ENCODE measurements at places on chromosomes 5 and 9.

GRCh38 chr5:93307557-93307956, 273.5 kb downstream of the NR2F1-AS1 start:
- peak; percentile 31 for DNase-seq

DNA sequence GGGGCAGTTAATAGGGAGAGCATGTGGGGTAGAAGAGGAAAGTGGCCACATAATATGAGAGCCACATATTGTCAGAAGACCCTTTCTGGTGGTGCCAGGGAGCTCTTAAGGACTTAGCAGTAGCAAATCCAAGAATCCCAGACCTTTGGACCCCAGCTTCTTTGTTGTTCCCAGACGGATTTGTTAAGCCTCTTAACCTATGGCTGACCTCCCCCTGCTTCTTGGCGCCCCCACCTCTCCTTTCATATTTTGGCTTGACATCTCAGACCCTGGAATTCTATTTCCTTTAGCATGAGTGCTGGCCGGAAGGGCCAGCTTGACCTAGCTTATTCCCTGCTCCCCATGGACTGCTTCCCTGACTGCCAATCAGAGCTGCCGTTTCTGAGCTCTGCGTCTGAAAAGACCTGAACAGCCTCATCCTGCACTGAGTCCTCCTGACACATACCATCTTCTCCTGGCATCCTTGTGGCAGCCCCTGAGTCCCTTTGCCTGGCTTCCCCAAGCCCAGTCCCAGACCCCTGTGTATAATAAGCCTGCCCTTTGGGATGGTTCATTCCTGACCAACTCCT, 116.3 kb downstream of the PRKACG start:
- no peak for DNase-seq

- no peak for DNase-seq
Observed at GRCh38 chr9:114969269-114969668, 38.9 kb upstream of the TNFSF8 start.

DNA sequence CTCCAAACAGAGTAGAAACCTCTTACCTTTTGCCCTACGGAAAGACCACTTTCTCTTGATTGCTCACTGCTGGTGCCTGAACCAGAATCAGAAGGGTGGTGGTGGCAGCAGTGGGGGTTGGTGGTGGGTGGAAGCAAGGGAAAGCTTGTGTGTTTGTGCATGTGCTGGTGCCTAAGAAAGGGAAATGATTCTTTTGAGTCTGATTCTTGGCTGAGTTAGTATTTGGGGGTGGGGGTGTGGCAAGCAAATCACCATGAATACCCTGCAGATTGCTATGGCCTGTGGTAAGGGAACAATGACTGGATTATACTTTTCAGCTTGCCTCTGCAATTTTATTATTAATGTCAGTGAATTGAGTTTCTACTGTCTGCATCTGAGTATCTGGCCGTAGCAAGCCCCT, 106.6 kb downstream of the ARHGAP26 start:
- DNase-seq: no peak

- DNase-seq: no peak
Observed at GRCh38 chr5:62259699-62260250, 46.2 kb upstream of the KIF2A start.

DNA sequence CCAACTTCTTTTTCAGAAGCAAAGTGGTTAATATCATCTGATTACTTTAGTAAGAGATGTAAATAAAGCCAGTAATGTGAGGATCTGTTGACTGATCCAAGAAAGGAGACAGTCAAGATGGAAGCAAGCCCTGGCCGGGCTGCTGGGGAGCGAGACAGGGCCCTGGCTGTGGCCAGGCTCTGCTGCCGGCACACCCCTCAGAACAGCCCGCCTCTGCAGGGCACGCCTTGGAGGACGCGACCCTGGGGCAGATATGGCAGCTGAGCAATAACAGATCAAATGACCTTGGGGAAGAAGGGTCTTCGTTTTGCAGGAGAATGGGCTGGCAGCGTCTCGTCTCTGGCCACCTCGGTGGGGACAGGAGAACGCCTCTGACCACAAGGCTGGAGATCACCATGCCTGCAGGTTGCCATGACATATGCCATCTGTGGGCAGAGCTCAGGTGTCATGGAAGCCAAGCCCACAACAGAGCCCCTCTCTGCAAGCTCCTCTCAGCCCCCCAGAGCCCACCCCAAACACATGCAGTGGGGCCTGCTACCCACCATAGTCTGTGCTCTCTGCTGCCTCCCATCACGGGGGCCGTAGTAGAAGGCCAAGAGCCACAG, 206.5 kb downstream of the FANCC start:
- DNase-seq: no peak

All from epithelial cell of prostate (primary cell).